ENCODE measurements at places on chromosomes 16 and 17.

DNA sequence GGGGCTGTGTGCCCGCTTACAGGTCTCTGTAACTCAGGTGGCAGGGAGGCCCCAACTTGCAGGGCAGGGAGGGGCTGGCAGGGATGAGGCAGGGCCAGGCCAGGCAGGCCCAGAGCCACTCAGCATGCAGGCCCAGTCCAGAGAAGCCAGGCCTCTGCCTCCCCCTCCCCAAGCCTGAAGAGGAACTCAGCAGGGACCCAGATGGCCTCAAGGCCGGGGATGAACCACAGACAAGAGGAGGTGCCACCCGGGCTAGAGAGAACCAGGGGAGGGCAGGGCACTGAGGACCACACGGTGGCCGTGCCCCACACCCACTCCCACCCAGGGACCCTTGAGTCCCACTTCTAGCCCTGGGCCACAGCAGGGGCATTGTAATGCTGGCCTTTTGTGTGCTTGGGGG lies 29.8 kb upstream of the EIF1 start:
- no peak for DNase-seq

- DNase-seq = no peak
Measured at GRCh38 chr17:76710863-76711611, at the start of gene MXRA7. Gene MXRA7, minus strand, starts transcription at chr17:76710965. Its CDS starts 19 bp downstream, at chr17:76710946.

DNA sequence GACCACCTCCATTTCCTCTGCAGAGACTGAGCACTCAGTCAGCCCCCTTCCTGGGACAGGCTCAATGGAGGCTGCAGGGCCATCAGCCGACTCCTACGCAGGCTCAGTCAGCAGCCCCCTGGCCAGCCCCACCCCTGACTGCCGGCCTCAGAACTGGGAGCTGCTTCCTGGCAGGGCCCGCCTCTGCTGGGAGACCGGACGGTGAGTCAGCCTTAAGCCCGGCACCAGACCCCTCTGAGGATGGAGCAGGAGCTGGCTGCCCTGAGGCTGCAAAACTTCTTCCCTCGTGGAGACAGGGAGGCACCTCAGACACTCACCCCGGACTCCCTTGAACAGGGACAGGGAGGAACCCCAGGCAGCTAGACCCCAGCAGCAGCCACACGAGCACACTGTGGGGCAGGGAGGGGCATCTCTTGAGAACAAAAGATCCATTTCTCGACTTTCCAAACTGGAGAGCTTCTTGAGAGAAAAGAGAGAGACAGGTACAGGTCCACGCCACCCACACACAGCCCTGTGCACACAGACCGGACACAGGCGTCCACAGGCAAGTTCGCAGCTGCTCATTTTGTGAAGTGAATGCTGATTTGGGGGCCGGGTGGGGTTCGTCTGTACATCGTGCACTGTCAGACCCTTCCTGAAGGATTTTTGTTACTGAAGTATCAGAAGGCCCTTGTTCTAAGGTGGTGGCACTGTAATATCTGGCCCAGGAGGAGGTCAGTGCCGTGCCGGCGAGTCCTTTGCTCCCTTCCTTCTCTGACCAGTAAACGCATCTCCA lies 1.3 kb upstream of the TUBB3 start:
- no peak for DNase-seq

- no peak for DNase-seq
Measured at GRCh38 chr16:27503662-27504061, 46.1 kb downstream of the GTF3C1 start.
